ENCODE measurements at places on chromosomes 2 and 18. TPM values are rescaled to one million over a fixed set of nuclear protein-coding genes. Genes with fewer than 3 reads are reported as not detected.
A peak's percentile ranks its signal among the peaks of the same experiment; 100 is the strongest.

DNA sequence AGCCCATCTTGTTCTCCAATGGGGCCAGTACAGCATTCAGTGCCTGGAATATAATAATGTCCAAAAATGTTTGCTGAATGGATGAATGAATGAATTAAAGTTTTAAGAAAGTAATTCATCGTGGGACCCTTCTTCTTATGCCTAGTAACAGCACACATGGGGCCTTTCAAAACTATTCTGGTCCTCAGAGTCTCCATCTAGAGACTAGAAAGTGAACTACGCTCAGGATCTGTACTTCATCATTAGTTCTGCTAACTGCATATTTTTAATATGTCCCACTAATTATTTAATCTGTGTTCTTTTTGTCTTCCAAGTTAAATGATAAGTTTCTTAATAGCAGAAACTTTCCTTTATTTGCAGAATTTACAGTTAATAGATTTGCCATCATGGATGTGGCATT is 172.5 kb downstream of the SMAD2 start:
- H3K36me3 ChIP-seq = no peaks in the 10 kb centered on the region
- no peak overlapping the region for H3K27ac ChIP-seq
- DNase-seq = peak; percentile 16
- no peaks in the 10 kb centered on the region for H3K27me3 ChIP-seq
- no peaks in the 10 kb centered on the region for H3K4me1 ChIP-seq

DNA sequence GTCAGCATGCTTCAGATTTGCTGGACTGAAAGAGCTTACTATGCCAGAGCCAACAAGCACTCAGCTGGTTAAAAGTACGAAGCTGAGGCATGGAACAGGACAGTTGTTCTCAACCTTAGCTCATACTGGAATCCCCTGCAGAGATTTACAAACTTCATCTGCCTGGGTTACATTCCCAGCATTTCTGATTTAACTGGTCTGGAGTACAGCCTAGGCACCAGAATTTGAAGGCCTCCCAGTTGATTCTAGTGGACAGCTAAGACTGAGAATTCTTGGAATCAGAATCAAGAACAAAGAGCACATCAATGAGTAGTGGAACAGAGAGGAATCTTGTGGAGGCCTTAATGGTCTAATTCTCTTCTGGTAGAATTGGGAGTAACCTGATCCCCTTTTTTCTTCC is 298.2 kb upstream of the NXPH2 start:
- no peaks in the 10 kb centered on the region for H3K27me3 ChIP-seq
- H3K4me1 ChIP-seq = no peaks in the 10 kb centered on the region
- H3K36me3 ChIP-seq = no peaks in the 10 kb centered on the region
- no peak overlapping the region for H3K4me3 ChIP-seq

GRCh38 chr2:210099940-210100339 is 71.3 kb downstream of the KANSL1L start:
- H3K27me3 ChIP-seq = no peaks in the 10 kb centered on the region
- H3K4me3 ChIP-seq = no peak overlapping the region
- no peaks in the 10 kb centered on the region for H3K36me3 ChIP-seq
- H3K27ac ChIP-seq = no peak overlapping the region

The MSGN1 gene
- not detected for total RNA-seq
